B cell (primary cell): ENCODE measurements at places on chromosomes 4 and X. TPM values are rescaled to one million over a fixed set of nuclear protein-coding genes. Genes with fewer than 3 reads are reported as not detected.

DNA sequence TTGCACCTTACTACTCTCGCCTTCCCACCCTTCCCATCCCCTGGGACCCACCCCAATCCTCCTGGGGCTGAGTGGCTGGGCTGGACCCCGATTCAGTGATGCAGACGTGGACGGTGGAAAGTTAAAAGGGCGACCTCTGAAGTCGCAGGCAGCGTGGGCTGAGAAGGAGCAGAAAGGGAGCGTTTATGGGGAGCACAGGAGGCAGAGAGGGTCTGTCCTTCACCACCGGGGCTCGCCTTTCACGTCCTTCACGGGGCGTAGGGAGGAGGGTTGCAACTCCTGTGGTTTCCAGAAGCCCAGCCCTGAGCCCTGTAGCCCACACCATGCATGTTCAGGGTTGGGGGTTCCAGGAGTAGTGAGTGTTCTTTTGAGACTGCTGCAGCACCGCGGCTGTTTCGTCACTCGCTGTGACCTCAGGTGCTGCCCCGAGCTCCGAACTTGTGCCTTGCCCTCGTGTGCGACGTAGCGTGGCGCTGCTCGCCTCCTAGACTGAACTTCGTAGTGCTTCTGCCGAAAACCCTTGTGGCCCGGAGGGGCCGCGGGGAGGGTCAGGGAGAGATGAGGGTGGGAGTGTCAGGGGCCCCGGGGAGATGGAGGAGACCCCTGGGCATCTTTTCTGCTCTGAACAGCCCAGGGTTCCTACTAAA, 1.6 kb downstream of the NHS start:
- DNase-seq, result no peak

GRCh38 chr4:96703265-96703664, 863.4 kb downstream of the PDHA2 start:
- no peak for DNase-seq

SNX25 gene
- total RNA-seq, result 77.6 and 83.8 TPM in 2 replicates

AKAP14 gene
- not detected in 2 replicates for total RNA-seq

ATP2B3 gene
- total RNA-seq, result not detected in 2 replicates
